ENCODE measurements at places on chromosomes 11 and 22. TPM values are rescaled to one million over a fixed set of nuclear protein-coding genes. Genes with fewer than 3 reads are reported as not detected.

DNA sequence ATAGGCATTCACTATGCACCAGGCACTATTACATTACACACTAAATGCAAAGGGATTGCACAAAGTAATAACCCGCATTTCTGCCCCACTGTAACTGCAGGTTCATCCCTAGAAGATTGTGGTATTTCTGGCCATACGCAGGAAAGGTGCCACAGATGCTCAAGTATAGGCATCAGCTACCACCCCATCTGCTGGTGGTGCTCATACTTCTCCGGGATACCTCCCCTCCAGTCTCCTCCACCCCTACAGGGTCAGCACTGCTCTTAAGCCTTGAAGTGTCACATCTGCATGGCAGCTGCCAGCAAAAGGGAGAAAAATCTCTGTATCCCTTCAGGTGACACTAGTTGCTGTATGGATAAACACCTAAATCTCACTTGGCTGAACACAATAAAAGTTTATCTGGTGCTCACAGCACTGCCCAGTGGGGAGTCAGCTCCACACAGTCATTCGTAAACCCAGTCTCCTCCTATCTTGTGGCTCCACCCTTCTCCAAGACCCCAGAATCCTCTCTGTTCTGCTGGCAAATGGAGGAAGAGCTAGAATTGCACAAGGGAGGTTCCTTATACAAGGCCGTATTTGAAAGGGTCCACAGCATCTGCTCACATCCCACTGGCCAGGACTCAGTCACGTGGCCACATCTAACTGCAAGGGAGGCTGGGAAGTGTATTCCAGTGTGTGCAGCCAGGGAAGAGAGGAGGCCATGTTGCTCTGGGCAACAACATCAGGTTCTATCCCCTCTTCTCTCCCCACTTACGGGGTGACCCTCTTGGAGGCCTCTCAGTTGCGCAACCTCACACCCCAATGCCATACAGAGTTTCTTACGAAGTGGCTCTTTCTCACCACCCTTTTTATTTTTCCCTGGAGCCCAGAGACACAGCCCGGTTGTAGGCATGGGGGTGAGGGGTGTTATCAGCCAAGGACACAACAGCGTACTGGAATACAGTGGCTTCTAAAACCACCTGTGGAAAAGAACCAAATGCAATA lies 114.7 kb downstream of the BUD13 start:
- DNase-seq: no peak

DNA sequence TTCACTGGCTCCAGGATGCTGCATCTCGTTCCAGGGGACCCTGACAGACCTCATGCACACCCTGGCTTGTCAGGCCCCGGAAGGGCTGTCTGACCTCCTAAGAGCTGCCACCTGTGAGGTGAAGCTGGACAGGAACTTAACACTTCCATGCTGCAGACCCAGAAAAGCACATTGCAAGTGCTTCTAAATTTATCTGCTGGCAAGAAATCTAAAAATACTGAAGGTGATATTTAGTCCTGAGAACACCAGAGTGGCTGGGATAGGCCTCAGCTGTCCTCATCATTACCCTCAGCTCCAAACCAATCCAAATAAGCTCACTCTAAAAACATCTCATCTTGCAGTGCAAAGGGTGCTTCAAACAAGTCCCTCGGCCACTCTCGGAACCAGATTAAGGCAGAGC lies 46.7 kb downstream of the ABTB2 start:
- peak; percentile 86 for DNase-seq

GRCh38 chr11:82865841-82866240 lies 34.4 kb downstream of the PRCP start:
- no peak for DNase-seq

GRCh38 chr11:66727282-66728037 lies 1.6 kb downstream of the SPTBN2 start:
- peak; percentile 9 for DNase-seq

- no peak for DNase-seq
Measured at GRCh38 chr22:48001101-48001500, 1238.7 kb downstream of the TBC1D22A start.

GRCh38 chr11:75566763-75567279 lies 4.8 kb downstream of the SERPINH1 start:
- no peak for DNase-seq

DNA sequence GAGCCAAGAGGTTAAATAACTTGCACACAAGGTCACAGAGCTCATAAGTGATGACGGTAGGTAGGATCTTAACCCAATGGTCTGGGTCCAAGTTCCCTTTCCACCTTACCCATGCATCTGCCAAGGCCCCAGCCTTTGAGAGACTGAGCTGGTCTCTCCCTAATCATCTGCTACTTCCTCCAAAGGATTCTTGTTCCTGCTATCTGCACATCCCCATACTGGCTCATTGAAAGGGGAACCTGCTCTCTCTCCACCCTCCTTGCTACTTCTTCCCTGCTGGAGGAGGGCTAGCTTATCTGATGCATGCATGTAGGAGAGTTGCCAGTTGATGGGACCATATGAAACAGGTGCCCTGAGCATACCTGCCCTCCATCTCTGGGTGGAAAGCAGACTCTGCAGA lies 47.7 kb downstream of the COMMD9 start:
- no peak for DNase-seq

DNA sequence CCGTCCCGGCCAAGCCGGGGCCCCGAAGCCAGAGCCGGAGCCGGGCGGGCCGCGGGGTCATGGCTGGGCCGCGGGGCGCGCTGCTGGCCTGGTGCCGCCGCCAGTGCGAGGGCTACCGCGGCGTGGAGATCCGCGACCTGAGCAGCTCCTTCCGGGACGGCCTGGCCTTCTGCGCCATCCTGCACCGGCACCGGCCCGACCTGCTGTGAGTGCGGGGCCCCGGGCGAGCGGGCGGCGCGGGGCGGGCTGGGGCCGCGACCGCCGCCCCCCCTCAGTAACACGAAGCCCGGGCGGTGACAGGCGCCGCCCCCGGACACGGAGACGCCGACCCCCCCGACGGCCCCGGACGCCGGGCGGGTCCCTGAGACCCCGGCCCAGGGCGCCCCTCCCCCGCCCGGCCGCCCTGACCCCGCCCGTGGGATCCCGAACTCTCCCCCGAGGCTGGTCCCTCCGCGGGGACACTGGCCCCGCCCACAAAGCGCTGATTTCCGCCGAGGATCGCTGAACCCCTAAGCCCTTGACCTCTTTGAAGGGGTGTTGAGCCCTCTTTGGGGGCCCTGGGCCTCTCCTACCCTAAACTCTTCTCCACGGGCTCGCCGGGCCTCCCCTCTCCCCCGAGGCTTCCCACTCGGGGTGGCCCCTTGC lies 389 bp downstream of the MICALL1 start:
- no peak for DNase-seq

DNA sequence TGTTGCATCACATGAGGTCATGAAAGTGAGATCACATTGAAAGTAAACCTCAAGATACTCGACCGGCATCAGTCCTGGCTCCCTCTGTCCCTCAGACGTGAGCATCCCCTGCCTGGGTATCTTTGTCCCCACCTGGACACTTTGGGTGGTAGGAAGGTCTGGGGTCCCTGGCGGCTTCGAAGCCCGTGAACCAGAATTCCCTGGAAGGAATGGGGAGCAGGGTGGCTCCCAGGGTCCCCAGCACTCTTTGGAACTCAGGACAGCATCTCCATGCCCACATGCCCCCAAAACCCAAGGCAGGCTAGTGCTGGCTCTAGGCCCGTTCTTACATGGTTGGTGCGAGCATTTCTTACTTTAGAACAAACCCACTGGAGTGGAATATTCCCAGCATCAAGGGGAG lies 7.5 kb downstream of the DERL3 start:
- DNase-seq: no peak

SMTNL1 gene
- not detected for polyA plus RNA-seq

EHF gene
- 43.4 TPM for polyA plus RNA-seq

NEFH gene
- 0.50 TPM for polyA plus RNA-seq

OR5D16 gene
- not detected for polyA plus RNA-seq

MFRP gene
- polyA plus RNA-seq: not detected

SYT13 gene
- 0.06 TPM for polyA plus RNA-seq

CTNND1 gene
- 59.9 TPM for polyA plus RNA-seq

OR5M8 gene
- not detected for polyA plus RNA-seq

Data from lung (tissue), 17 donors.